ENCODE measurements at places on chromosomes 2 and 18.

DNA sequence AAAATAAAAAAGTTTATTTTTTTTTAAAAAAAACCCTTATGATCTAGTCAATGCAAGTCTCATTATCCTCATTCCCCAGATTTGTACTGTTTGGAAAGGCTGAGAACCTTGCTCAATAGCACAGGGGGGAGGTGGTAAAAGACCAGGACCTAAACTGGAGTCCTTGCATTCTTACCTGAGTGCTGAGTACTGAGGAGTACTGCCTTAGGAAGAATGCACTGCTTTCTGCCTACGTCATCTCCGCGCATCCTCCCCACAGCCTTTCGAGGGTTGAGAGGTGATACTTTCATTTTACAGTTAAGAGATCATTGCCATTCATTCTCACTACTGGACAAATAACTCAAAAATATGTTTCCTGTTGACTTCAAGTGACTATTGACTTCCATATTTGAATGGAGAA is 73.8 kb downstream of the MAP3K20 start:
- no peak for DNase-seq

GRCh38 chr2:69734035-69734611 is 7.8 kb upstream of the ANXA4 start:
- DNase-seq: no peak

- DNase-seq: no peak
These were observed 1.6 kb downstream of the MTCL1 start for GRCh38 chr18:8706791-8707555.

DNA sequence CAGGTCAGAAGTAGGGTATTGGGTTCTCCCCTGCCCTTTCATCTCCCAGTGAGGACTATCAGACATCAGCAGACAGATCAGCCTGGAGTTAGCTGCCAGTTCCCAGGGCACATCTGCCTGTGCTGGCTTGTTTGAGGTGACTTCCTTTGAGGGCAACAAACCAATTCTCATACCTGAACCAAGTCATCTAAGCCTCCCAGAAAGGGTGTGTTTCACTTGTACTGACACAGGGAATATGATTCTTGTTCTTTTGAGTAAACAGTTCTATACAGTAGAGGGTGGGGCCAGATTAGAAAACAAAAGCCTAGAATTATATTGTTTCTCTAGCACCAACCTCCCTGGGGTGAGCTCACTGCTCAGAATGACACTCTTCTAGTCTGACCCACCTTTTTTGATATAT is 591.9 kb downstream of the SLC4A3 start:
- DNase-seq: no peak

- DNase-seq: no peak
These were observed 495 bp upstream of the IL36RN start for GRCh38 chr2:113058411-113058994.

DNA sequence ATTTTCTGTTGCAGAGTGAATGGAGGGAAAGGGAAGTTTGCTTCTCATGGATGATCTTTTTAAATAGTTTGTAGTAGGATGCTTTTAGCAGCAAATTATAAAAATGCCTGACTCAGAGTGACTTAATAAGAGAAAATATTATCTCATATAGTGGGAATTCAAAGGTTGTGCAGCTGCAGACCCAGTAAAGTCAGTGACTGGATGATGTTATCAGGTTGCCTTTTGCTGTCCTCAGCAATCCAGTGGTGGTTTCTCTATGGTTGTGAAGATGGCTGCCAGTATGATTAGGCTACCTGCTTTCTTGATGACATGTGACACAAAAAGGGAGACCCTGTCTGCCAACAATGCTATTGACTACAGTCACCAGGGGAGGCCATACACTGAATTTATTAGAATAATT is 184.8 kb downstream of the DIS3L2 start:
- DNase-seq: no peak

- DNase-seq: peak; percentile 10
These were observed 439.4 kb downstream of the SPAG16 start for GRCh38 chr2:213723707-213724106.

DNA sequence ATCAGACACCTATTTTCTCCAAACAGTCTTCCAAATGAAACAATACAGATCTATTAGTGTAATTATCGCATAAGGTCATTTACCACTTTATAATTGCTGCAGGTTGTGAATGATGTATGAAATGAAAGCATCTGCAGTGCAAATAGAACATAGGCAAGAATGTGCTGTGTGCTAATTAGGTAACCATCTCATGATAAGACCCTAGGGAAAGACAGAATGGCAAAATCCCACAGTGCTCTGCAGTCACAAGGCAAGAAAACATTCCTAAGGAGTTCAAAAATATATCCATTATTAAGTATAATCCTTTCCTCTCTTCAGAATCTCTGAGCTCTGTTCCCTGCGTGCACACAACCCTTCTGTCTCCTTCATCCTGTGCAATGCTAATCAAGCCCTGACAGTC is 488.1 kb downstream of the NR4A2 start:
- no peak for DNase-seq

- DNase-seq: no peak
These were observed 150.3 kb upstream of the RASGRP3 start for GRCh38 chr2:33326100-33326499.

GRCh38 chr2:100907832-100908231 is 87.9 kb downstream of the NPAS2 start:
- no peak for DNase-seq

GRCh38 chr2:12081481-12082210 is 335.2 kb downstream of the LPIN1 start:
- DNase-seq: no peak

DNA sequence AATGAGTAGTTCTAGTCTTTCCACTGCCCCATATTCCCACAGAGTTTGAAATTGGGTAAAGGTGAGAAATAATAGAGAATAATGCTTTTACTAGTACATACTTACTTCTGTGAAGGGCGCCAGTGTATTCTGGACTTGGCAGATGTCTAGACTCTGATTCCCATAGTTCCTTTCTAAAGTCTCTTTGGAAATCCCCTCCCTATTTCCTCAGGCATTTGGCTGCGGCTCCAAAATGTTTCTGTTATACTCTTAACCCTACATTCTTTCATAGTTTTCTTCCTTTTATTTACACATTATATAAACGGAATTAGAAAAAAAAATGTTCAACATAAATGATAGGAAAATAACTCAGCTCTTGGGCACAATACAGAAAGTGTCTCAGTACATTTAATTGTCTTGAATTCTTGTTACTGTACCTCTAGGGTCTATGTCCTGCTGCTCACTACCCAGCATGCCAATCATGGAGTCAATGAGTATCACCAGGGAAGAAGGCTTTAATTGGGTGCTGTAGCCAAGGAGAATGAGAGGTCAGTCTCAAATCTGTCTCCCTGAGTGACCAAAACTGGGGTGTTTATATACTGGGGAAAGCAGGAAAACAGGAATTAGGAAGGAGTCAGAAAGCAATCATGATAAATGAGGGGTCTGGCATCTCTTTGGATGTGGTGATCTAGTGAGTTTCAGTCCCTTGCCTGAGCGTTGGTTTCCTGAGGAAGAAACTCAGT is 147.8 kb upstream of the MMADHC start:
- no peak for DNase-seq

- no peak for DNase-seq
These were observed 75.9 kb upstream of the LCLAT1 start for GRCh38 chr2:30371028-30371689.

GRCh38 chr2:54724560-54725342 is 1.3 kb downstream of the EML6 start:
- no peak for DNase-seq

DNA sequence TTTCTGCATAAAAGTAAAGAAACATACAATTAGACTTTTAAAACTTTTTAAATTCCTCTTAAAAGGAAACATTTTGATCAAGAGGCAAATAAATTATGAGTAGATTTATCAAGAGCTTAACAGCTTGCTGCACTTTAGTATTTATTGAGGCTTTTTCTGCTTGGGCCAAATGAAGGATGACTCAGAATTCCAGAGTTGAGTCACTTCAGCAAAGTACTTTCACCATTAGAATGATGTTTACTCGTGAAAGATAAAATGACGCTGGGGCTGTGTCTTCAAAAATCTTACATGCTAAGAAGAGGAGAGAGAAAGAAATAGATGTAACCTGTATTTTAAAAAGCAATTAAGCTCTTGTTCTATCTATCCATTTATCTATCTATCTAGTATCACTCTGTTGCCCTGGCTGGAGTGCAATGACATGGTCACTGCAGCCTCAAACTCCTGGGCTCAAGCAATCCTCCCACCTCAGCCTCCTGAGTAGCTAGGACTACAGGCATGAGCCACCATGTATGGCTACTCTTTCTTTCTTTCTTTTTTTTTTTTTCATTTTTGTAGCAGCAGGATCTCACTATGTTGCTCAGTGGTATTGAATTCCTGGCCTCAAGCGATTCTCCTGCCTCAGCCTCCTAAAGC is 75.3 kb upstream of the RIOK3 start:
- DNase-seq: no peak

DNA sequence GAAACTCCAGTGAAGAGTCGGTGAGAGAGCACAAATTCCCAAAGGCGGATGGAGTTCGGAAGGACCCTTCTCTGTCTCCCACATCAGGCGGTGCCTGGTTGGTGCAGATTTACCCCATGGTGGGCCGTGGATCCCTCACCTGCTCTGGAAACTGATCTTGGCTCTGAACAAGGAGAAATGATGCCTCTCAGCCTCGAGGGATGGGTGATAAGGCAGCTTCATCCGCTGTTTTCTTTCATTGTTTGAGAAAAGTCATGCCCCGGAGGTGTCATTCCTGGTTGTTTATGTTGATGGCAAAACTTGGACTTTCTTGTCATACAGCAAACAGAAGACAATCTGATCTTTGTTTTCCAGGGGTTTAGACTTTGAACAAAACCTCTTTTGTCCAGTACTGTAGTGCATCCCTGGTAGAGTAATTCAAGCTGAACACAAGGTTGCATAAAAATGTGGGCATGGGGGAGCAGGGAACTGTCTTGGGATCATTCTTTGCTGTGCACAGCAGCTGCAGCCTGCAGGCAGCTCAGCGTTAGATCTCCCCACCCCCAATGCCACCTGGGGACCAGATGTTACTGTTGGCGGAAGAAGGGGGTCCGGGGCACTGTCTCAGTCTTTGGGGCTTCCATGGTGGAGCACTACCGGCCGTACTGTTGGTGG is 81.3 kb downstream of the NFATC1 start:
- no peak for DNase-seq

DNA sequence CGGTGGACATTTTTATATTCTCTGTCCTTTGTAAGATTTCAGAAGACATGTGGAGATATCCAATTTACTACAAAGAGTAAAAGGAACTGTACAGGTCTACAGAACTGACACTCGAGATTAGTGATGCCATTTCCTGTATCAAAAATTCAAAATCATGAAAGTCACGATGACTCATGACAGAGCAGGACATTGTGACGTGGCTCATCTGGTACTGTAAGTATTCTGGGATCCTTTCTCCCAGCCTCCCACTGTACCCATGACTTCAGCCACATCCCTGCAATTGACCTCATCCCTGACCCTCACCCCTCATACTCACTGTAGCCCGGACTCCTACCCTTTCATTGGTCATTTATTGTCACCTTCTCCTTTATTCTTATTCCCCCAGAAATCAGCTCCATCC is 736.5 kb downstream of the EPHA4 start:
- DNase-seq: no peak

DNA sequence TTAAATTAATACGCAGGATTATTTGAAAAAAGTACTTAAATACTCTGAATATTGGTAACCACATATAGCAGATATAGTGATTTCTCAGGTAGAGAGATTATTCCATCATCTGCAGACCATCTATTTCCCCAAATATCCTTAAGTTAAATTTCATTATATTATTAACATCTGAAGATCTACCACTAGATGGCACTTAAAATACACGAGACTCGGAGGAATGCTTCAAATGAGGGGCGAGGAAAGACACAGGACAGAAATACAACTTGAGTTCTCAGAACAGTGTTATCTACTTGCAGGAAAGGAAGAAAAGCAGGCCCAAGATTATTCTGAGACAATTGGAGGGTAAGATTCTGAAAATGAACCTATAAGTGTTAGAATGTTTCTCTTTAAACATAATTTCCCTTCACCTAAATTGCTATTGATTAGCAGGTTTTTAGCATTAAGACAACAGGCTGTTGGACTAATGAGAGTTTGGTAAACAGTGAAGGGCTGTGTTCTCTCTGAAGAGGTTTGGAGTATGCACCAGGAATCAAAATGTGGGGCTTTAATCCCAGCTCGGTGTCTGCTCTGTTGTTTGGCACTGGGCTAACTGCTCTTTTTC is 76.9 kb upstream of the GCFC2 start:
- DNase-seq: peak; percentile 80

GRCh38 chr2:102057502-102058292 is 65.9 kb downstream of the IL1R2 start:
- DNase-seq: no peak

GRCh38 chr2:147222506-147222905 is 622.3 kb upstream of the ACVR2A start:
- no peak for DNase-seq

DNA sequence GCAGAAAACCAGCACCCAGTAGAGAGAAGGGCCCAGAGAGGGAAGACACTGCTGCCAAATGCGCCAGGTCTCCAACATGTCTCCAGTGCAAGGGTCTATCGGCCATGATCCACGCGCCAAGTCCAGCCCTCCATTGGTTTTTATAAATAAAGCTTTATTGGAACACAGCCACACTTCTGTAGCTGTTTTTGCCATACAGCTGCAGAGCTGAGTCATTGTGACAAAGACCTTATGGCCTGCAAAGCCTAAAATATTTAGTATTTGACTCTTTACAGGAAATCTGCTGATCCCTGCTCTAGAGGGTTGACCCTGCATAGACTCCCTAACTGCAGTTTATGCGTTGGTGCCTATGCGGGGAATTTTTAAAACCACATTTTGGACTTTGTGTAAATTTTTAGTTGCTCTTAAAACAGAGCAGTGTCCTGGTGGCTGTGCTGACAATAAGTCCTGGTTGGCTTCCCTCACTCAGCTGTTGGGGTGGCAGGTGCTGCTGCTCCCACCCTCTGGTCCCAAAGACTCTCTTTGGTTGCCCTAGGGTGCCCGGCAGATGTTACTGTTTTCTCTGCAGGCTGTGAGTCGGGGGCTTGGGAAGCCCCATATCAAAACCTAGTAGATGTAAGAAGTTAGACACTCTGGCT is 154.9 kb downstream of the CTIF start:
- DNase-seq: no peak

DNA sequence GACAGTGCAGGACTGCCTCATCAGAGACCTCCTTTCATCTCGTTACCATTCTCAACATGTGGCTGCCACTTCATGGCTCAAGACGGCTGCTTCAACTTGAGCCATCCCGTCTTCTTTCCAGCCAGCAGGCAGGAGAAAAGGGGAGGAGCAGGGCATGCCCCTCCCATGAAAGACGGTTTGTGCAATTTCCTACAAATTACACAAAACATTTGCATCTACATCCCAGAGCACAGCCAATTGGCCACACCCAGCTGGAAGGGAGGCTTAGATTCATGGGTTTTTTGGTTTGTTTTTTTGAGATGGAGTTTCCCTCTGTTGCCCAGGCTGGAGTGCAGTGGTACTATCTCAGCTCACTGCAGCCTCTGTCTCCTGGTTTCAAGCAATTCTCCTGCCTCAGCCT is 11.8 kb downstream of the UCN start:
- no peak for DNase-seq

GRCh38 chr2:111108745-111109271 is 11.9 kb upstream of the BCL2L11 start:
- no peak for DNase-seq
